ENCODE measurements at places on chromosomes 7 and 10.

GRCh38 chr7:148524479-148525224 is 65.9 kb upstream of the C7orf33 start:
- DNase-seq = no peak

DNA sequence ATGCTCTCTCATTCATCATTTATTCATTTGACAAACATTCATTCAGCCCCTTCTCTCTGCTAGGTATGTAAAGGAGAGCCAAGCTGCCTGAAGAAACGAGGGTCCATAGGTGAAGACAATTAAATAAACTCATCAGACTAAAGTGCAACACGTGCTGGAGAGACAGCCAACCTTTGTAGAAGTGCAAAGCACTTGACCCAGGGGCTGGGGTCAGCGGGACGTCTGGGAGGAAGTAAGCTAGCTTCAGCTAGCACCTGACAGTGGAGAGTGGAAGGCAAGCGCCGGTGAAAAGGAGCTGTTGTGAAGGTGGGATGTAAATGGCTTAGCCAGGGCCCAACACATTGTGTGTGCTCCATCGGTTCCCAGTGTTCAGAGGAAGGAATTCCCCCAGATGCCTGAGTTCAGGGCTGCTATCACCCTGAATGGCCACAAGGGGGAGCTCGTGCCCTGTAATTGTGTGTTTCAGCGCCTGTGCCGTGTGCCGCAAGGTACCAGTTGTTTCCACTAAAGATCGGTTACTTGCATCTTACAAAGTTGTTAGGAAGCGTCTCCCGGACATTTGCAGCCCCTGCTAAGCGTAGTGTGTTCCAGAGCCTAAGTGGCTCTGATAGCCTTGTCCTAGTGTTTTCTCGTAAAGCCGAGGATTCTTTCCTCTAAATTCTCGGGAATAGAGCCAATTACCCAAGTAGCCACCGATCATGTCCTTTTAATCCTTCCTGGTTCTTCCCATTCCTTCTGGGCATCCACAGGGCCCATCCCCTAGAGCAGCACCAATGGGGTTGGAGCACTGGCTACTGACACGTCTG is 30.6 kb downstream of the TLX1 start:
- no peak for DNase-seq

DNA sequence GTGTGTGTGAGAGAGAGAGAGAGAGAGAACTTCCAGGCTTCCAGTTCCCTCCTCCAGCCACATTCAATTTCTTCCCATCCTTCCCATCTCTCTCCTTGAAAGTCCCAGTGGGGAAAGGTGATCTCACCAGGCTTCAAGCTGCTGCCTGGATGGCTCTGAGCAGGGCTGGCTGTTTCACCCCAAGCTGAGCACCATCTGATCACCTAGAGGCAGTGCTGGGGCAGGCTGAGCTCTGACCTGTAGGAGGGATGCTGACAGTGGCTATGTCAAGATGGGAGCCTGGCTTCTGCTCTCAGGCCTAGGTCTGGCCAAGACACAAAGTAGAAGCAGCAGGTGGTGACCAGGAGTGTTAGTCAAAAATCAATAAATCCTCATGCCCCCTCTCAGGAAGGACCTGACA is 370.8 kb downstream of the PLXNA4 start:
- no peak for DNase-seq

- no peak for DNase-seq
Measured at GRCh38 chr10:47195274-47195885, 104.6 kb upstream of the GDF10 start.

- no peak for DNase-seq
Measured at GRCh38 chr7:73838642-73839041, 3.7 kb downstream of the METTL27 start.

DNA sequence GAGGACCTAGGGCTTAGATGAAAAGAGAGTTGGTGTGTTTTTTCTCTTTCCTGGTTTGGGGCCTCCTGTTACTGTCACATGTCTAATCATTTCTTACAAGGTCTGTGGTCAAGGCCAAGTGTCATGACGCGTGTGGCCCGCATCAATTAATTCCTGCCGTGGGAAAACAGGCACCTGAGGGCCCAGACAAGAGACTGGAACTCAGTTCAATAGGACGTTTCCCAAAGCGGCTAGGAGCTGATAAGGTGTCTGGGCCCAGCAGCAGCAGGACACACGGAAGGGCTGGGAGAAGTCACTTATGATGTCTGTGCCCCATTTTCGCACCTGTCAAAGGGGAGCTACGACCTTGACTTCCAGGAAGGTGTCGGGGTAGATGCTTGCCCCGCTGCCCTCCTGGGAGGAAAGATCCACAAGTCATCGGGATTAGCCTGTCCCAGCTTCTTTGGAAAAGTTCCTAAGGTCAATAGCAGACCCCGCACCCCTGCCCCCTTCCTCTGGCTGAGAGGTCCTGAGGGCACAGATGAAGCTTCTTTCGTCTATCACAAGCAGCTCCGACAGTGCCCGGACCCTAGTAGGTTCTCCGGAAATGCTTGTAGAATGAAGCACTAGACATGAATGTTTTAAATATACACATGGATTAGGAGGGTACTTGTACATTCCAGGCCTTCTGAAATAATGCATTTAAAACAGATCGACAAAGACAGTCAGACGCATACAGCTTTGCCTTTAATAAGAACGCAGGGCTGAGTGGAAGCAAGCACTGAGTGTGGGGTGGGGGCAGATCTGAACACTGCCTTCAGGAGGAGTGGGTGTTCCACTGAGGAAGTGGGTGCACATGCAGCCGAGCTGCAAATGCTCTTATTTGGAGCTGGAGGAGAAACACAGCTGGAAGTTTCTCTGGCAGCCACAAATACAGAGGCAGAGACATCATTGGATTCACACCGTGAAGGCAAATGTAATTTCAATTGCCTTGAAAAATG is 237.5 kb upstream of the GRB10 start:
- no peak for DNase-seq

- no peak for DNase-seq
Measured at GRCh38 chr10:3046981-3047547, 20.3 kb upstream of the PFKP start.

DNA sequence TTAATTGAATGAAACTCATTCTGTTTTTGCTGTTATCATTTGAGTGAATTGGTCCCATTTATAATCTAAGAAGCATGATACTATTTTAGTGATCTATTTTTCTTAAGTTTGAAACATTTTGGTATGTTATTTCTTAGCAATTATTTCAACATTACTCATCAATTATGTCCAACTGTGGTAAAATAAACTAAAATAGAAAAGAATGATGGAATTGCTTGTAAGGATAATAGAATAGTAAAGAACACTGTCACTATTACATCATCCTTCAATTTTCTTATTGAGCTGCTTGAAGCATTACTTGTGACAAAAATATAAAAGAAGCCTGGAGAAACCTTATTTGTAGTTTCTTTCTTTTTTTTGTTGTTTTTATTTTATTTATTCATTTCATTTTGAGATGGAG is 42.4 kb downstream of the ZNF487 start:
- DNase-seq = no peak

DNA sequence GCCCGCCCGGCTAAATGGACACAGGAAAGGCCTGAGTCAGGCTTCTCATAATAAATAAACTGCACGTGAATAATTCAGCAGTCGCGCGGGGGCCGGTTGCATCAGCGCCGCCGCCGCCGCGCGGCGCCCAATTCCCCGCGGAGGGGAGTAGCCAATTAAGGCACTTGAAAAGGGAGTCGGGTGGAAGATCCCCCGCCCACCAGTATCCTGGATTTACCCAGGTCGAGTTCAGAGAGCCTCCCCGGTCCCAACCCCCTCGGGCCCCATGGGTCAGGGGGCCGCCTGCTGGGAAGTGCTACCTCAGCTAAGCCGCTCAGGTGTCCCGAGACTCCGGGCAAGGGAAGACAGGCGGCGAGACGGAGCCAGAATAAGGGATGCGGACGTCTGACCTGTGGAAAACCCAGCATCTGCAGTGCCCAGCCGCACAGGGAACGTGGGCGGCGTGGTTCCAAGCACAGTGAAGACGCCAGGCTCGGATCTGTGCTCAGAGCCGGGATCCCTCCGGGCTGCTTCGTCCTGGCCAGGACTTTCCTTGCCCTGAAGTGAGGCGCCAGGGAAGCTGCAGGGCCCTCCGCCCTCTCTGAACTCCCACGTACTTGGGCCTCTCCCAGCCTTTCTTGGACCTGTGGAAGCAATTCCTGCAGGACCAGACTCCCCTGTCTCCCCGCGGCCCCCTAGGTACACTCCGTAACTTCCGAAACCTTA is 7.3 kb upstream of the LBX1 start:
- DNase-seq = no peak

DNA sequence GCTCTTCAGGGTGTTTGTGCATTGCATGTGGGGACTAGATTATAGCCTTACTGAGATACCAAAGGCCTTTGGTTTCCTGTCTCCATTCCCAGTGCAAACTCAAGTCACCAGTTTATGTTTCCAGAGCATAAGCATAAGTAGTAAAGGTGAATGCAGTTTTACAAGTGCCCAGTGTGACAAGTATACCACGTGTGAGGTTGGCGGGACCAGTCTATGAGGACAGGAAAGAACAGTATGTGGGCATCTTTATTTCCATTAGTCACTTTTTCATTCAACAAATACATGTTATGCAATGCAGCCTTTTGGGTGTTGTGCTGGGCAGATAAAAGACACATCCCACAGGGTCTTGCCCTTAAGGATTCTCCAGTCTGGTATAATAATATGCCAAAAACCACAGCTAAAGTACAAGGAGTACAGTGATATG is 146.5 kb downstream of the ARID5B start:
- no peak for DNase-seq

DNA sequence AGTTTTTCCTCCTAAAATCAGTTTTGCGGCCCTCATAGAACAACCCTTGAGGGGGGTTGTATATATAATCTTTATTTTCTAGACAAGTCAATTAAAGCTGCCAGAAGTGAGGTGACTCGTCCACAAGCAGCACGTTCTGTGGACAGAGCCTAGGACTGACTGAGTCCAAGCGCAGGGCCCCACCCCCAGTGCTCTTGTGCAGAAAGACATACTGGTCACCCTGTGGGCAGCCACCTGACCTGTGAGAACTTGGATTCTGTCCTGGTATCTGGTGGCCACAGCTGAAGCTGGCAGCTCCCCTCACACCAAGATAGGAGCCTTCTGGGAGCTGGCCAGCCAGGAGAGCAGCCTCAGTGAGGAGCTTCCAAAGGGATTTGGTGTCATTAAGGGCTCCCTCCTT is 89.3 kb downstream of the GRK5 start:
- no peak for DNase-seq

GRCh38 chr10:74000892-74001669 is 3.2 kb downstream of the VCL start:
- no peak for DNase-seq

GRCh38 chr7:99557940-99558305 is 519 bp upstream of the ZNF655 start:
- DNase-seq = no peak

GRCh38 chr10:103463499-103463898 is 4.8 kb upstream of the CALHM1 start:
- DNase-seq = no peak

- DNase-seq = no peak
Measured at GRCh38 chr10:124989526-124989925, 47.6 kb downstream of the ZRANB1 start.

Data from cortex of kidney (tissue), 1 donor.